ENCODE measurements at places on chromosomes 13 and 19.
A peak's percentile ranks its signal among the peaks of the same experiment; 100 is the strongest.

DNA sequence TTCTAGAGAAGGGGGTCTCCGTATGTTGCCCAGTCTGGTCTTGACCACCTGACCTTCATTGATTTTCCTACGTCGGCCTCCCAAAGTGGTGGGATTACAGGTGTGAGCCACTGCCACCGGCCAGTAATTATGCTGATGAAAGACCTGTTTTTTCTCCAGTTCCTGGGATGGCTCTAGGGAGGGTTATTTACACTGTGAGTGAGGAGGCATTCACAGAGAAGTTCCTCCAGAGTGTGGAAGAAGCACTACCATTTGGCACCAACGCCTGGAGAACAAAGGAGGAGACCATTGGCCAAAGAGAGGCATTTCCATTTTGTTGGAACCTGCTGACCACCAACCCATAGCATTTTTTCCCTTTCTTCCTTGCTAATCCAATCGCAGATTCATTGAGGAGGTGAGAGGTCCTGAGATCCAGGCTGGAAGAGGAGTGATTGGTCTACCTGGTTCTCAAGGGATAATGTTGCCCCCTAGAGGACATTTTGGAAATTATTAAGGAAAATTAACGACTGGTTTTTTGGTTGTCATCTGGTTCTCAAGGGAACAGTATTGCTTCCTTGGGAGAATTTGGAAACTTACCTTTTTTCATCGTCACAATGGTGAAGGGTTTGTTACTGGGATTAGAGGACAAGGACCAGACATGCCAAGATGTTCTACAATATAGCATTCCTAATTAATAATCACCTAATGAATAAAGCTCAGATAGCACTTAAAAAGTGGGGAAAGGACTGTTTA is 5.5 kb upstream of the SAE1 start:
- peak; percentile 78 for DNase-seq

DNA sequence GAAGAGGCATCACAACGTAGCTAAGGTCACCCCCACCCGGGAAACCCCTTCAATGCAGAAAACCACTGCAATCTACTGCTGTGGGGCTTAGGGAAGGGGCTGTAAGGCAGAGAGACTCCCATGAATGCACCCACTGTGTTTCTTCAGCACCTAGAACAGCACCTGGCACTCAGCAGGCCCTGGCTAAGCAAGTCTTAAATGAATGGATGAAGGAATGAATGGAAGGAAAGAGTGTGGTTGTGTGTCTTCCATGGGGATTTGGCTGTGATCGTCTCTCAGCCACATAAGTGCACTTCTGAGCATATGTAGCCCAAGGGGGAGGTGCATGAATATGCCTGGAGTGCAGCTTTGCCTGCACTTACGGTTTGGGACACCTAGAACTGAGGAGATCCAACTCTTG is 2.9 kb downstream of the CCDC159 start:
- DNase-seq = no peak

DNA sequence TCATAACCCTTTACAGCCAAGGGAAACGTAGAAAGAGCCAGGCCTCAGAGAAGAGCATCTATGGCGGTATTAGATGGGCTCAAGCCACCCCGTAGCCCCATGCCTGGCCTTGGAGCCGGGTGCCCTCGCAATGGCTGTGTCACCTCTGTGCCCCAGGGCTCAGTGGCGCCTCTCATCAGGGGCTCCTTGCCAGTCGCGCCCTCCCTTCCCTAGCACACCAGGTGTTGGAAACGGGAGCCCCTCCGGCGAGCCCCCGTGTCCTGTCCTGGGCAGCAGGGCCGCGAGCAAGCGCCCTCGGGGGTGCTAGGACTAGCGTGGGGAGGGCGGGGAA is 453 bp downstream of the ZNF256 start:
- no peak for DNase-seq

DNA sequence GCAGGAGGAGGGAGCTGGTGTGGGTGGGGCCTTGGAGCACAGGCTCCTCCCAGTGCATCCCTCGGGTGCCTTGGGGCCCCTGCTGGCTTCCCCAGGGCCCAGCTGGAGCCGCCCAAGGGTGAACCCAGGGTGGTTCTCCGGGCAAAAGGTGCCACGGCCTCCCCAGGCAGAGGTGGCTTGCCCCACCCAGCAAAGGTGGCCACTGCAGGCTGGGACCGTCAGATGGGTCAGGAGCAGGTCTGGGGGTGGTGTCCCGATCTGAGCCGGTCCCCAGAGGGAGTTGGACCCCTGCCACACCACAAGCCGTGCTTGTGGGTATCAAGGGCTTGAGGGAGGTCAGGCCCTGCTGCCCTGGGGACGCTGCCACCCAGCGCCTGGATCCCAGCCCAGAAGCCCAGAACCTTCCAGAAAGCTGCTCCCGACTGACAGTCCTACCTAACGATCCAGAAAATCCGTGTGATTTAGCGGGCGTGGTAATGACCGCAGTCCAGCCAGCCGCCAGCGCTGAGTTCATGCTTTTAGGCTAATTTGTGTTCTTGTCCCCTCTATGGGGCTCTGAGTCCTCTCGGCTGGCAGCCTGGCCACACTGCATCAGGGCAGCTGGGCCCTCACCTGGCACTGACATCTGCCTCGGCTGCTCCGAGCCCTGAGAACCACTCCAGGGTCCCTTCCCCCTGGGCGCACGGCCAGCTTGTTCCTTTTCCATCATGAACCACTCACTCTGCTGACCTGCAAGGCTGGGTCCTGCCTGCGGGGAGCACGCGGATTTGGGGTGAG is 5.0 kb upstream of the GRIN3B start:
- DNase-seq = no peak

GRCh38 chr19:14375582-14376291 is 5.5 kb upstream of the ADGRE5 start:
- no peak for DNase-seq

GRCh38 chr13:43286751-43287150 is 263.4 kb downstream of the DNAJC15 start:
- no peak for DNase-seq

DNA sequence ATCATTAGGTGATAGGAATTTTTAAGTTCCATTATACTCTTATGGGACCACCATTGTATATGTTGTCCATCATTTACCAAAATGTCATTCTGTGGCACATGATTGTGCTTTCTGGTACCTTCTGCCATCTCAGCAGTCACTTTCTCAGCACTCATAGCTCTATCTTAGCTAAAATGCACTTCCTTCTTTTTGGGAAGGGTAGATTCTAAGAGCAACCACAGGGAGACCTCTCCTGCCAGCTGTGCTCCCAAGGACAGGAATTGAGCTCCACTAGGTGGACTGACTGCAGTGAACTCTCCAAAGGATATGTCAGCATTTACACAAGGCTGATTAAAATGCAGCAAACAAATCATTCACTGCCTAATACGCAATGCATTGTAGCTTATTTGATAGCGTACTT is 91.8 kb upstream of the OBI1 start:
- no peak for DNase-seq

GRCh38 chr13:112690283-112690929 is 568 bp downstream of the ATP11A start:
- DNase-seq = no peak

DNA sequence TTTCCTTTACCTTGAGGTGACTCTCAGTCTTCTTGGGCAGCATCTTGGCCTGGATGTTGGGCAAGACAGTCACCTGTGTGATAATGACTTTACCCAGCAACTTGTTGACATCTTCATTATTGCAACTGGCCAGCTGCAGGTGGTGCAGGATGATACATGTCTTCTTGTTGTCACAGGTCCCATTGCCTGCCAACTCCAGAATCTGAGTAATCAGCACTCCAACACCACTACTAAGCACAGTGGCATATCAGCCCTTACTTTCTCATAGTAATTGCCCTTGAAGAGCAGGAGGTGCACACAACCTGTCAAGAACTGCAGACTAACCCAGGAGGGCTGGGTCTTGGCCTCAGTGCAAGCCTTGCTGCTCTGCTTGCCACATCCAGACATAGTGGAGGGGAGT is 57.8 kb downstream of the CCNA1 start:
- DNase-seq = no peak

GRCh38 chr13:91314888-91315287 is 32.6 kb upstream of the MIR17HG start:
- DNase-seq = no peak
